ENCODE measurements at places on chromosomes 6 and 20.

DNA sequence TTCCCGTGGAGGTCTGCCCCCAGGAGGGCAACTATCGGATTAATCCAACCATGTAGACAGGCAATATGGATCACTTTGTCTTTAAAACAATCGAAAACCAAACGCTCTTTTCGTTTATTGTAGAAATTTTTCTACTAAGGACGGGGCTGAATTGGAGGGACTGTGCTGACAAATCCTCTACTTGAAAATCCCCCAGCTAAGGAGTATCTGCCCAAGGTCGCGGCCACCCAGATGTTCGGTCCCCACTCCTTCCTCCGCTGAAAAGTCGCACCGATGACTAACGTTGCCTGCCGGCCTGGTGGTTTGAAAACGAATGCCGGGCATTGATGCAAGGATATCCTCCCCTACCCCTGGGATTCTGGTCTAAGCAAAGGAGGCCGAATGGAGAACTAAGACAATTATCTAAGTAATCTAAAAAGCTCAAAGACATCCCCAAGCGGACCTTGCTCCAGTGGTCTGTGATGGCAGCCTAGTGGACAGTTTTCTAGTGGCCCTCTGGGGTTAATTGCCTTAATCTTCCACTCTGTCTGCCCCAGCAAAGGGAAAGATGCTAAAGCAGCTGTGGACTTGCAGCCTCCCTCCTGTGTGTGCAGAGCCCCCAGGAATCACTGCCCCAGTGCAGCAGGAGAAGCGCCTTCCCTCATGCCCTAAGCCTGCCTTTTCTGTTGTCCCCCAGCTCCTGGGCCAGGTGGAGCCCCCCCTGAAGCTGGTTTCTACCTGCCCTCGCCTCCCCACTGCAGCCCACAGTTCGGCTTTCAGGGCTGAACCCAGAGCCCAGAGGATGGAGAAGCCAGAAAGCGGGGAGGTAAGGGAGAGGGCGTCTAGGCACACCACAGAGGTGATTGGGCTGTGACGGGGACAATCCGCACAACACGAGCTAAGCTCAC lies 3.6 kb upstream of the FOXC1 start:
- DNase-seq: no peak

DNA sequence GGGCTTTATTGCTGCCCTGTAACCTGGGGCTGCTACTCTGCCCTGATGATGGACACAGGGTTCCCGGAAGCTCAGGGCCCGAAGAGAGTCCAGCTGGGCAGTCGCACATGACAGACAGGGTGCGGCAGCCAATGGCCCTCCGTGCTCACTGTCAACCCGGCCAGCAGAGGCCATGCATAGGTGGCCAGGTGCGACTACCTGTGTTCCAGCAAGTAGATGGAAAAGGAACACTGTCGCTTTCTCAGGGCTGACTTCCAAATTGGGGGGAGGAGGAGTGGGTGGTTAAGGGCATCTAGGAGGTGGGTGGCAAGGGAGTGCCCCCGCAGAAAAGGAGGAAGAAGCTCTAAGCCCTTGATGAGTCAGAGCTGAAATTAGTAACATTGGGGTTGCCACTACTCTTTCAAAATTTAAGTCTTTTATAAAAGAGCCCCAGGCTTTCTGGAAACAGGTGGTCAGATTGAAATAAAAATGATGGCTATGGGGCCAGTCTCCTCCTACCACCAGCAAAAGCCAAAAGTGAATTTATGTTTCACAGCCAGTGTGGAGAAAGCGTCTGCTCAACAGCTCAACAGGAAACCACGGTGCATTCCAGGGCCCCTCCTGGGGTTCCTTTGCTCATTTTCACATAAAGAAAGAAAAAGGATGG lies 2.3 kb upstream of the RAMACL start:
- DNase-seq: no peak

DNA sequence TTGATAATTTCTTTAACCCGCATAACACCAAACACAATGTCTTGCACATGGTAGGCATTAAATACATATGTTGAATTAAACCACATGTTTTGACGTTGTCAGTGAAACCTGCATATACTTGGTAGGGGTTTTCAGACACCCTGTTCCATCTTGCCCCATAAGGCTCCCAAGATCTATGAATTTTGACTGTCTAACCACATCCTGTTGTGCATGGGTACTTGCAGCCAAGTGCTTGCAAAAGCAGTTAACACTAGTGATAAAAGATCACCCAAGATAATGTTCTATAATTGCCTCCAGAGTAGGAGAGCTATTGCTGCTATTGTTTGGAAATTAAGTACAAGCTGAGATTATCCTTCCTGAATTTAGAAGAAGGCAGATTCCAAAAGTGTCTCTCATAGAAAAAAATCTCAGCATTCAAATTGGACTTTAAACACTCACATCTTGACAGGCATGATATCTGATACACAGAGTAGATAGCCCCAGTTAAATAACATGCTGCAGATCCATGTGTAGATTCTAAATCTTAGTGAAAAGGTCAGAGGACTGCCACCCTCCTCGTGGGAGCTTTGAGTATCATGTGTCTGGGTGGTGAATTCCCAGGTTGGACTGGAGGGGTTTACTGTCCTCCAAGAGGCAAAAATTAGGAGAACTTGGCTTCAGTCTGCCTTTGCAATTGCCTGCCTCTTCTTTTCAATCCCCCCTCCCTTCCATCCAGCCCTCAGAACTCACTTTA lies 25.8 kb upstream of the CCN6 start:
- no peak for DNase-seq

DNA sequence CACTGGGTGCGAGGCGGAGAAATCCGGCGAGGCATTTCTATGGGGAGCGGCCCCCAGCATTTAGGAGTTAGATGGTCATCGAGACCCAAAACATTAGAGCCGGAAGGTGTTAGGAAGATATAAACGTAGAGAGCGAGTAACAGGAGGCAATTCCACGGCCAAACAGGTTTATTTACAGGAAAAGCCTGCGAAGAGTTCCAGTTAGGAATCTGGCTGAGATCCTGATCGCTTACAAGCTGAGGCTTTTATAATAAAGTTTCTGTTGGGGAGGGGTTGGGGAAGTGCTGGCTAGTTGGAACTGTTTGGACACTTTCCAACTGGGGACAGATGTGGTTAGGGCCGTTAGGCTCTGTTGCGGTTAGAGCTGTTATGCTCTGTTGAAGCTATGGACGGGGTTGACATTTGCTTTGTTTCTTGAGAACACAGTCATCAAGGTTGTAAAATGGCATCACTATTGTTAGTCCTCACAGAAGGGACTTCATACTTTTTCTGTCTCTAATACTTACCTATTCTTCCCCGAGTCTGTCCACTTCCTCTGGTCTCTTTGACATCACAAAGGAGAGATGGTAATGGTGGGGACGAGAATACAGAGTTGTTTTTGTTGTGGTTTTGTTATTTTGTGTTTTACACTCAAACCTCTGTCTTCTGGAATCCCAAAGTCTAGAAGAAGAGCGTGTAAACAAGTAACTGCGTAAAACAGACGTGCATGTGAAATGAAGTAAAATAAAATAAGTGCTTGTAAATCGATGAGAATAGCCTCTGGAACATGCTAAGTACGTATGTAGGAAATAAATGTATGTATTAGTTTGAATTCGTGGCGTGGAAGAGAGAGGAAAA lies 554 bp upstream of the ZSCAN31 start:
- DNase-seq: no peak

DNA sequence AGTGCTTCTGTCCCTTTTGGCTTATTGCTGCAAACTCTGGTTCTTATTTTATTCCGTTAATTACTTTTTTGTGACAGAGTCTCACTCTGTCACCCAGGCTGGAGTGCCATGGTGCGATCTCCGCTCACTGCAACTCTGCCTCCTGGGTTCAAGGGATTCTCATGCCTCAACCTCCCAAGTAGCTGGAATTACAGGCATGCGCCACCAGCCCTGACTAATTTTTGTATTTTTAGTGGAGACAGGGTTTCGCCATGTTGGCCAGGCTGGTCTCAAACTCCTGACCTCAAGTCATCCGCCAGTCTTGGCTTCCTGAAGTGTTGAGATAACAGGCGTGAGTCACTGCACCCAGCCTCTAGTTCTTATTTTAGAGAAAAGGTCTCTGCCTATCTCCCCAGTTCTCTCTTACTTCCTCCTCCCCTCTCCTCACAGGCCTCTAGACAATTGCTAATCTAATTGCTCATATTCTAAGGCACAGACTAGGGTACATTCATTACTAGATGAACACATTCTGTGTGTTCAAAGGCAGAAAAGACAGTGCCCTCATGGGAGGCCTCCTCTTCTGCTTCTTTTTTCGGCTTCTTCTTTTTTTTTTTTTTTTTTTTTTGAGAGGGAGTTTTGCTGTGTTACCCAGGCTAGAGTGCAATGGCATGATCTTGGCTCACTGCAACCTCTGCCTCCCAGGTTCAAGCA lies 27.0 kb downstream of the EDEM2 start:
- DNase-seq: no peak

DNA sequence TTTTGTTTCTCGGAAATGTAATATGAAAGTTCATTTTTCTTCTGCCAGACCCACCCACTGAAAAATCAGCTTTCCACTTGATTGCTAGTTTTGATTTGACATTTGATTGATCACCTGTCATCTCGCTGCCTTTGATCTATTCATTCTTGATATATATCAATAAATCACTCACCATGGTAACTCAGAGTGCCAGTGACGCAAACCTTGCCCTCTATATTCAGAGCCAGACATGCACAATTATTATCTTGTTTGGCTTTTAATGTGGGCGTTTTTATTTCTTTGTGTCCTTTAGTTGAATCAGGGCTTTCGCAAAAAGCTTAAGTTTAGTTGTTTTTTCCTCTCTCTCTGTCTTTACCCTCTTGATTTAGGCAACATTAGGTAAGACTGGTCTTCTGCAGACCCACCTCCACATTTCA lies 2.0 kb downstream of the TSHZ2 start:
- no peak for DNase-seq

GRCh38 chr6:71015392-71015791 lies 58.5 kb upstream of the B3GAT2 start:
- no peak for DNase-seq
